Activated CD4-positive, alpha-beta memory T cell treated with anti-CD3 and anti-CD28 coated beads, Interleukin-2, amount 10 ng/mL, durations not matched to agents 7 days and 5 days (primary cell): ENCODE measurements at places on chromosomes 16 and 17.
A peak's percentile ranks its signal among the peaks of the same experiment; 100 is the strongest.

GRCh38 chr16:8867932-8868415, 832 bp downstream of the CARHSP1 start:
- no peak for DNase-seq

DNA sequence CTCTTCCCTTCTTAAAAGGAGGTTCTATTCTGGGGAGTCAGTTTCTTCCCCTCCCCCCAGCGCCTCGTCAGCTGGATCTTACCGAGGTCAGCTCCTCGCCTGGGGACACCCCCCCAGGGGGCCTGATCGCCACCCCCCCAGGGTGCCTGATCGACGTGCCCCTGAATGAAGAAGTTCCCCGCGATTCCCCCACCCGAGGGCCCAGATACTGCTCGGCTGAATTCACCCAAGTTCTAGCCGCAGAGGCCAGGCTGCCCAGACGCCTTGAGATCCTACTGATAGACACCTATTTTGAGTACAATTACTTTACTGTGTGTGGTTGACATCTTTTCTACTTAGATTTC, 1.4 kb downstream of the RAB11FIP3 start:
- DNase-seq = no peak

- DNase-seq = peak; percentile 87
Observed at GRCh38 chr16:68356249-68356918, 45.6 kb downstream of the PRMT7 start.

DNA sequence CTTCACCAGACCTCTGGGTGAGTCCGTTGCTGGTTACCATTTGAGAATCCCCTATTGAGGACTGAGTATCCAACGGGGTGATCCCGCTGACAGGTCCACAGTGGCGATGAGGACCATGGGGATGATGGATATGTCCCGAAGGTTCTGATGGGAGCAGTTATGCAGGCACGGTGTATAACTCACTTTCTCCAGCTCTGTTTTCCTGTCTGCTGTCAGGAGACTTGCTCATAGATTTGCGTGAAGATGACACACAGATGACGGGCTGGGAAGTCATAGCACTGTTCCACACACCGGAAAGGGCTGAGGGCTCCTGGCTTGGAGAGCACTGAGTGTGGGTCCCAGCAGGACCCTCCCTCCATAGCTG, 22.2 kb upstream of the ADCY7 start:
- no peak for DNase-seq

GRCh38 chr16:86806838-86807351, 228.5 kb downstream of the FOXL1 start:
- DNase-seq = no peak

DNA sequence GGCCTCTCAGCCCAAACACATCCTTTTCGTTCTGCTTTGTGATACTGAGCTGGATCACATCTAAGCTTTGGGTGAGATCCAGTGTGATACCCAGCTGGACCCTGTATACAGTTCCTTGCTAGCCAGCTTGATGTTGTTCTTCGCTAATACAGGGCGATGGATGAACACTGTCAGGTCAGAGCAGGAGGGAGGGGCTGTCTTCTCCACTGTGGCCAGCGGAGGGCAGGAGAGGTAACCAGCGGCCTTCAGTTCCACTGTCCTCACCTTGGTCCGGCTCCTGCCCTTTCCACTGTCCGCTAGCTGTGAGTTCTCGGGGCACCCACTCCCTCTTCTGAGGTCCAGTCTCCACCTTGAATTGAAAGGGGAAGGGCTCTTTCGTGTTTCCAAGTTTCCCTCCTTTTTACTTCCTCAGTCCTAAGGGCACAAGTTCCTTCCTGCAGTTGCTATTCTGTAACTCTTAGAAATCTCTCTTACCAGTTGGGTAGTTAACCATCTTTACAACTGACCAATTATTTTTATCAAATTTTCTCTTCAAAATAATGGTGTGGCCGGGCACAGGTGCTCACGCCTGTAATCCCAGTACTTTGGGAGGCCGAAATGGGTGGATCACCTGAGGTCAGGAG, 3.0 kb upstream of the ZNF213 start:
- DNase-seq = peak; percentile 51

DNA sequence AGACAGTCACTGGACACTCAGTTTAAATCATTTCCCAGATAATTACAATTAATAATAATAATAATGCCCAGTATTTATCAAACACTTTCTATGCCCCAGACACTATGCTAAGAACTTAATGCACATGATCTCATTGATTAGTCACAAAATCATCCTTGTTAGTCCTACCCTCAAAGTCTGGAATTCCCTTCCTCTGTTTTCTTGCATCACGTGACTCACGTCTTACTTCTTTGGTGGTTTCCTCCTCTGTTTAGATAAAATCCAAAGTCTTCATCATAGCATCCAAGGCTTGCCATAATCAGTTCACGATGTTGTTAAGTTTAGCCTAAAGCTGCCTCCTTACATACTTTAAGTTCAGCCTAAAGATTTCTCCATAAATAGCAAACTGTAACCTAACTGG, 471.9 kb downstream of the PMP22 start:
- no peak for DNase-seq

GRCh38 chr16:88719933-88720296, 13.6 kb downstream of the CTU2 start:
- no peak for DNase-seq

DNA sequence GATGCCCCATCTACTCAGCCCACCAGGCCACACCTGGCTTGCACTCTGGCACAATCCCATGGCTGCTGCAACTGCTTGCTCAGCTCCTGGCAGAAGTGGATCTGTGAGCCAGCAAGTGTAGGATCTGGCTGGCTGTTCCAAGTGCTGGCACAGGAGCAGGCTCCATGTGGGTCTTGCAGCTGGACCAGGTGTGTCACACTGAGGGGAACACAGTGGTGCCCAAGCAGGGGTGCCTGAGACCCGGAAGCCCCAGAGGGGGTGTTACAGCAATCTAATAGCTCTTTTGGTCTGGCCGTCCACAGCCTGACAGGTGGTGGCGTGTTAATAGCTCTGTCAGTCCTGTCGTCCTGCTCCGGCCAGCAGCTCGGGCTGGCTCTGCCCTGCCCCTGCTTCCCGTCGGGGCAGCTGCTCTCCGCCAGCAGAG, 19.6 kb upstream of the GOT2 start:
- no peak for DNase-seq

GRCh38 chr16:10314811-10315210, 71.0 kb upstream of the ATF7IP2 start:
- DNase-seq = no peak

- no peak for DNase-seq
Observed at GRCh38 chr17:68684949-68685357, 83.8 kb upstream of the FAM20A start.

- no peak for DNase-seq
Observed at GRCh38 chr16:81469183-81469677, 24.6 kb downstream of the CMIP start.

DNA sequence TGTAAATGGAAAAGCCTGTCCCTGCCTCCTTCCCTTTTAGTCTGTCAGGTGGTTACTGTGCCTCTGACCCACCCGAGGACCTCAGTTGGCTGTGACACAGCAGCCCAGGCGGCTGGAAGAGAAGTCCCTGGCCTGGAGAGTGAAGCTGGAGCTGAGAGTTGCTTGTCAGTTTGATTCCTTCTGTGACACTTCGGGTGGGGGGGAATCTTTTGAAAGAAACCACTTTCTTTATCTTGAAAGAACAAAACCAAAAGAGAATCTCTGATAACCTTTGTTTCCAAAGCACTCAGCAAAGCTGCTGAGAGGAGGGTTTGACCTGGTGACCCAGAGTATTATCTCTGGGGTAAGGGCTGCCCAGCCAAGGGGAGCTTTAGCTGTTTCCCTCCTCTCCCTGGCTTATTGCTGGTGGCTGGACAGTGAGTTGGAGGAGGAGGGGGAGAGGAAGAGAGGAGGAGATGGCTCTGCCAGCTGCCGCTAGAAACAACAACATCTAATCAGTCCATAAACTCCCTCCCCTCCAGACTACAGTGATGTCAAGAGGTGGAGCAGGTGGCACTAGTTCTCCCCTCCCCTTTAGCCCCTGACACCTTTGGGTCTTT, 34.0 kb downstream of the YPEL2 start:
- DNase-seq = no peak
